Parietal lobe (tissue), 2 donors: ENCODE measurements at places on chromosomes 6 and 20. TPM values are rescaled to one million over a fixed set of nuclear protein-coding genes. Genes with fewer than 3 reads are reported as not detected.

MYLIP gene
- total RNA-seq, result 45.4 TPM

CGA gene
- total RNA-seq, result not detected

CST7 gene
- total RNA-seq, result not detected

RAET1L gene
- not detected for total RNA-seq

TXLNB gene
- 0.31 TPM for total RNA-seq

VSX1 gene
- not detected for total RNA-seq

SNAP25 gene
- 100 TPM for total RNA-seq

RAB32 gene
- 2.8 TPM for total RNA-seq

SIGLEC1 gene
- total RNA-seq, result not detected

C4A gene
- 20.7 TPM for total RNA-seq

APOBEC2 gene
- total RNA-seq, result not detected

KIF13A gene
- total RNA-seq, result 28.5 TPM

COMMD7 gene
- total RNA-seq, result 25.7 TPM

DLK2 gene
- 8.5 TPM for total RNA-seq

OLIG3 gene
- not detected for total RNA-seq

LINC00237 gene
- total RNA-seq, result 2.8 TPM

SLC22A1 gene
- total RNA-seq, result 0.31 TPM

GRM4 gene
- 5.3 TPM for total RNA-seq

IL17A gene
- total RNA-seq, result not detected

RAD21L1 gene
- not detected for total RNA-seq

TSPO2 gene
- total RNA-seq, result not detected

NRN1 gene
- total RNA-seq, result 13.1 TPM

GLP1R gene
- total RNA-seq, result not detected

MYBL2 gene
- total RNA-seq, result 2.2 TPM

OR2B6 gene
- total RNA-seq, result not detected

UBE2C gene
- total RNA-seq, result 10.6 TPM

CCN6 gene
- total RNA-seq, result not detected
